ENCODE measurements at places on chromosomes 3 and 15.

GRCh38 chr3:108603691-108604090 is 14.2 kb downstream of the DZIP3 start:
- no peak for DNase-seq

- no peak for DNase-seq
Measured at GRCh38 chr3:50620820-50621219, 3.9 kb downstream of the MAPKAPK3 start.

DNA sequence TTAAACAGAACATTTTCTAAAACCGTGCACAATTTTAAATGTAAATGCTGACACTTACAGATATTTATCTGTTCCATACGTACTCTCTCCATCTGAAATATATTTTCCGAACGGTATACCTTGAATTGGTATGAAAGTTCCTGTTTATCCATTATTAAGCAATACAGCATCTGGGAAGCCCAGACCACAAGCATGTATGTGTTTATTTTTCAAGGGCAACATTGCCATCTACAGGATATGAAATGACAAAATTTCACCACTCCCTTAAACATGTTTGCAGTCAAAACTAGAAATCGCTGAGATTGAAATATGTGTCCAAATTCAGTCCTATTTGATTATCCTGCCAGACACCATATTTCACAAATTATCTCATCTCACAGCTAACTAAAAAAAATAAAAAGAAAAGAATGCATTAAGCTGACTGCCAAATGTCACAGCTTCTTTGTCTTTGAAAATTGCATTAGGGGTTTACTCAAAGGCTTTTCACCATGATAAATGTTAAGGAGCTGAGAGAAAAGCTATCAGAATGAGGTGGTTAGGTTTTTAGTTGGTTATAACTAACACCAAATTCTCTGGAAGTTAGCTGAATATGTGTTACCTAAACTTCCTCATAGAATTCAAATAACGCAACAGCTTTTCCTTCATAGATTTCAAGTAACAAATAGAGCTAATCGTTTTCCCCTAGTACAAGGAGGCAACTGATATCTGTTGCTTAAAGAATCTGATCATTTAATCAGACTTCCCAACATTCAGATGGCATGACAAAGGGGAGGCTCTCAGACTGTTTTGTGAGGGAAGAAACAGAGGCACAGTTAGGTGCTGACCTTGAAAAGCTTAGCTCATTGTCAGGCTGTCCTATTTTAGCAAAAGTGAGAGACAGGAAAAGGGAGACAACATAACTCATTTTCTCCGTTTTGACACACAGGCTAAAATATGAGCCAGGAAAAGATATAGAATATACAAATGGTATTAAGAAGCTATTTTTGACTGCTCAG is 533.1 kb downstream of the TBL1XR1 start:
- DNase-seq, result peak; percentile 25

DNA sequence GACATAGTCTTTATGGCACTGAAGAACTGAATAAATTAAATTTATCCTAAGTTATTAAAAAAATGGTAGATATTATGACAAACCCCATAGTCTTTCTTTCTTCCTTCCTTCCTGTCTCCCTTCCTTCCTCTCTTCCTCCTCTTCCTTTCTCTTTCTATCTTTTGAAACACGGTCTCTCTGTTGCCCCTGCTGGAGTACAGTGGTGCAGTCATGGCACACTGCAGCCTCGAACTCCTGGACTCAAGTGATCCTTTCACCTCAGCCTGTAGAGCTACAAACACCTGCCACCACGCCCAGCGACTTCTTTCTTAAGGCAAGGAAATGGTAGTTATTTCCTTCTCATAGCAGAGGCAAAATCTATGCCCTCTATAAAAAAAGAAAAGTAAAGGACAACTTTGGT is 354.6 kb downstream of the GAP43 start:
- DNase-seq, result no peak

GRCh38 chr3:176988795-176989194 is 208.5 kb downstream of the TBL1XR1 start:
- DNase-seq, result no peak

GRCh38 chr15:41018534-41018933 is 65.3 kb downstream of the CHAC1 start:
- no peak for DNase-seq

GRCh38 chr15:78438619-78439285 is 736 bp downstream of the IREB2 start:
- no peak for DNase-seq
